ENCODE measurements at places on chromosomes 6 and 20.

DNA sequence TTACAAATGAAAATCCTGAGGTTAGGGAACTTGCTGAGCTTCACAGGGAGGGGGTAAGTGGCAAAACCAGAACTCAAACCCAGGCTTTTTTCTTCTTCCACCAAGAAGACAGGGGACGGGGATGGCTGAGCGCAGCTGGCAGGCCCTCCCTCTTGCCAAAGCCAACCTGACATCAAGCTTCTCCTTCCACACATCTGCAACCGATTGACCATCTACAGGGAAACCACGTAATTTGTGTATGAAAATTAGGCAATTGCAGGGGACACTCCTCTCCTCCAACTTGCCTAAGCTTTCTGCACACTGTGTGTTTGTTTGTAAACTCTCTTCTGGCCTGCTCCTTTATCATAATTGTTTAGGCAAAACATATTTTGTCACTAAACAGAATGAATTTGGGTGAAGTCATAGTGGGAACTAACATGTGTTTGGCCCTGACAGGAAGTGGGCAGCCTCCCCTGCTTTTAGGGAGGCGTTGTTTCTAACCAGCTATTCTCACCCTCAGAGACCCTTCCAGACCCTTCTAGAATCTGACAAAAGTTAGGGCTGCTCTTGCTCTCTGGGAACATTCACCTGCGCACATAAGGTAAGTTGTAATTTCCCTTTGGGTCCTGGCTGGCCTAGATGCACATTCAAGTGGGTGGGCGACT lies 18.9 kb downstream of the ZNF831 start:
- no peak for DNase-seq

GRCh38 chr6:157227202-157228166 lies 95.8 kb downstream of the TMEM242 start:
- no peak for DNase-seq

DNA sequence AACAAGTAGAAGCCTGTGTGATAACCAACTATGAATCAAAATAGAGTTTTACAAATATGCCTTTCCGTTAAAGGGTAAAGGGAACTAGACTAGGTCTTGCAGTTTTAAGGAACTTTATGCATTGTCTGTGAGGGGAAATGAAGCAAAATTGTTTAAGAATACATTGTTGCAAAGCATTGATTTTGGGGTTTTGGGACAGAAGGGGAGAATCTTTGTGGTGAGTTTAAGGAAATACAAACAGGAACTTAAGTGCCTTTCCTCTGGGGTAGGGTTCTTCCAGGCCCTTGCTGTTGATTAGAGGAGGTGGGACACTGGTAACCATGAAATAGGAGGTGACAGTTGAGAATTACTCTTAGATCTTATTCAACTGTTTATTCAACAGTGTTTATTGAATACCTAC lies 4.7 kb downstream of the MAPK14 start:
- DNase-seq = no peak

DNA sequence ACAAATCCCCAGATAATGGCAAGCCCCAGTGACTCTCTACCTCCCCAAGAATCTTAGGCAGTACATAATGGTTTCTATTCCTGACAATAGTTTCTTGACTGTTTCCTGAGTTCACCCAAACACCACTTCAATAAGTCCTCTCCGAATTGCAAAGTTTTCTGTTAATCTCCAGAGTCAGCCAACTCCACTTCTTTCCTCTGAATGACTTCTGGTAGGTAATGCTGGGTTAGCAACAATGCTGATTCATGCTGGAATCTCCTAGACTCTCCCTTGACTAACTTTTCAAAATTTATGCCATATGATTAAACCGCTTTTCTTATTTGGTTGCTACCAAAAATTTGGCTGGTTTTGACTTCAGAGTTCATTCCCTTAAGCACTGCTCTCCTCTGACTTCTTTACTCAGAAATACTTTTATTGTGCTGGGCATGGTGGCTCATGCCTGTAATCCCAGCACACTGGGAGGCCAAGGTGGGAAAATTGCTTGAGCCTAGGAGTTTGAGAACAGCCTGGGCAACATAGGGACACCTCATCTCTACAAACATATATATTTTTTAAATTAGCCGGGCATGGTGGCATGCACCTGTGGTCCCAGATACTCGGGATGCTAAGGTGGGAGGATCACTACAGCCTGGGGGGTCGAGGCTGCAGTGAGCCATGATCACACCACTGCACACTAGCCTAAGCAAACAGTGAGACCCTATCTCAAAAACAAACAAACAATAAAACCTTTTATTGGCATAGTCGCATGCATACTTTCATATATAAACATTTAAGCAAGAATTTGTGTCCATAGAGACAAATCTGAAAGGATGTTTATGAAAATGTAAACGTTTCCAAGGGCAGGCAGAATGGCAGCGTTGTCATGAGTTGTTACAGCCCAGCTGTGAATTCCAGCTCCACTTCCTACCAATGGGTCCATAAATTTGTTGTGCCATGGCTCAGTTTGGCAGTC lies 249.3 kb upstream of the PLN start:
- no peak for DNase-seq

- DNase-seq = no peak
Observed at GRCh38 chr6:161259302-161259701, 14.6 kb downstream of the AGPAT4 start.

GRCh38 chr20:49880177-49880576 lies 35.2 kb downstream of the SPATA2 start:
- no peak for DNase-seq

GRCh38 chr20:17761604-17762003 lies 61.8 kb downstream of the BANF2 start:
- no peak for DNase-seq

Measured in GDM1 (cell line).